ENCODE measurements at places on chromosomes 12 and 14.

DNA sequence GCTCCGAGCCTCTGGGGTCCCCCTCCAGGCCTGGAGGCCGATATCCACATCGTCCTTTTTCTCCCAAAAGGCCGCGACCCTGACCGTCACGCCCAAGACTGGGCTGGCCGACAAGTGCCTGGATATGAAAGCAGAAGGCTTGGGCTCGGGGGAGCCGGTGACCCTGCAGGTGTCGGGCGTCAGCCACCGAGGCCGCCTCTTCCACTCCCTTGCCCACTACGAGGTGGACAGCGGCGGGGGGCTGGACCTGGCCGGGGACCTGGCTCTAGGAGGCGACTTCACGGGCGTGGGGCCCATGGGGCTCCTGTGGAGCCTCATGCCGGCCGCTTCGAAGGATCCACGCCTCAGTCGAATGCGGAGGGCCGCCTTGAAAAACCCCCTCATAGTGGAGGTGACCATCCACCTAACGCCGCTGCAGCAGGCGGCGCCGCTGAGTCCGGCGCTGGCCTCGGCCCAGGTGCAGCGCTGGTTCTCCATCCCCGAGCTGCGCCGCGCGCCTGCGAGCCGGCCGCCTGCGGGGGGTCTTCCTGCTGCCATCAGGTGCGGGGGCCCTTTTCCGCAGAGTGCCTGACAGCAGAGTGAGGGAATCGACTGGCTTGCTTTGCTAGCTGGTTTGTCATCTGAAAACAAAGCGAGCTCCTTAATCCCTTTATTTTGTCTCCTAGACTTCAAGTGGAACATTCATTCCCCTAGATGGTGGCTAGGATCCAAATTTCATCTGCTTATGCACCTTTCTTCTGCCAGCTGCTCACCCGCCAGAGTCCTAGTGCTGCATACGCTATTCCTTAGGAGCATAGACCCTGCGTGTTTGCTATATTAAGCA is 10.6 kb upstream of the DNAL1 start:
- DNase-seq: no peak

GRCh38 chr14:104187931-104188726 is 49.7 kb downstream of the KIF26A start:
- no peak for DNase-seq

GRCh38 chr14:93712079-93712837 is 76.0 kb downstream of the PRIMA1 start:
- DNase-seq: no peak

- DNase-seq: no peak
These were observed 129.9 kb downstream of the GALC start for GRCh38 chr14:87863047-87863446.

DNA sequence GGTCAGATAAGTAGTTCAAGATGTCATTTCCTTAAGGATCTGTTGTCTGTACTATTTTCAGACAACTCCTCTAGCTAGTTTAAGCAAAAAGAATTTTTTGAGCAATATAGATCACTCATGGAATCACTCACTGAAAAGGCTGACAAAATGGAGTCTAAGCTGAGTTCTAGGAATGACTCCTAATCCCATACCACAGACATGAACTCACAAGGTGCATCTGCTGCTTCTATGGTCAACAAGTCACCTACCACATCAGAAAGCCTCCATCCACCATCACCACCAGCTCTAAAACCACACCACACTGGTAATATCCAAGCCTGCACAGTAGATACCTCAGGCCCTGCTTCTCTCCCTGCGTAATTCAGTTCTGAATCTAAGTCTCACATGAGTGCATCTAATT is 33.0 kb downstream of the PWP1 start:
- DNase-seq: peak; percentile 23

DNA sequence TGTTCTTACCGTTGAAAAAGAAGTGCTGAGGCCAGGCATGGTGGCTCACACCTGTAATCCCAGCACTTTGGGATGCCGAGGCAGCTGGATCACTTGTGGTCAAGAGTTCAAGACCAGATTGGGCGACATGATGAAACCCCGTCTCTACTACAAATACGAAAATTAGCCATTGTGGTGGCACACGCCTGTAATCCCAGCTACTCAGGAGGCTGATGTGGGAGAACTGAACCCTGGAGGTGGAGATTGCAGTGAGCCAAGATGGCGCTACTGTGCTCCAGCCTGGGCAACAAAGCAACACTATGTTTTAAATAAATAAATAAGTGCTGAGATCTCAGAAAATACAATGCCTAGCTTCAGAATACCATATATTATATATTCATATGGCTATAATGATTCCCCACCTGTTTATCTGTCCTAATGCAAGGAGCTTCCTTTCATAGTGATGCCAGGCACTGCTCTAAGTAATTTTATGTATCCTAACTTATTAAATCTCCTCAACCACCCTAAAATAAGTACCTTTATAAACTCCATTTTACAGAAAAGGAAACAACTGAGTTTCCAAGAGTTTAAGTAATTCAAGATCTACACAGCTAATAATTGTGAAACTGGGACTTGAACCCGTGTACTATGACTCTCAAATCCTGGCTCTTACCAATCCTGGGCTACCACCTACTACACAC is 7.3 kb downstream of the PHLDA1 start:
- DNase-seq: no peak

- no peak for DNase-seq
These were observed 105.2 kb downstream of the RBM19 start for GRCh38 chr12:113860950-113861349.

- no peak for DNase-seq
These were observed 58.8 kb downstream of the GPR68 start for GRCh38 chr14:91185721-91186120.

DNA sequence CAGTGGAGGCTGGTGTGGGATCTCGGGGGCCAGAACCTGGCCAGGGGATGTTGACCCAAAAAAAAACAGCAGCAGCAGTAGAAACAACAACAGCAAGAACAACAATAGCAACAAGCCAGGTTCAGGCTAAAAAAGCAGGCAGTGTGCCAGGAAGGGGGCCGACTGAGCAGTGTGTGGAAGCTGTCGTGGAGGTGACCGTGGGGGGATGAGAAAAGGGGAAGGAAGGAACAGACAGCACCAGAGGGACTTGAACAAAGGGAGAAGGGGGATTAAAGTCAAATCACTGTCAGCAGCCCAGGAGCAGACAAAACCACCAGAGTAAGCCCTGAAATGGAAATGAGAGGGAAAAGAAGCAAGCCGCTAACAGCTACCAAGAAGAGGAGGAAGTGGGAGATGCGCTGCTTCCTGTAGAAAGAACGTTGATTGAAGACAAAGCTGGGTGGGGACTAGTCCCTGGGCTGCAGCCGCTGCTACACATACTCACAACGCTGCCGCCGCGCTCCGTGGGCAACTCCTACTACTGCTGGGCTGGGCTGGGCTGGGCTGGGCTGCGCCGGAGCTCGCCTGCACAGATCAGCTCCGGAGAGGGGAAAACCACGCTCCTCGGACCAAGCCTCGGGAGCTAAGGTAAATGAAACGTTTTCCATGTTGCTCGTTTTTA is at the start of gene GNG2:
GNG2 (plus strand) TSS at position 449 of the 661 bp plus-strand sequence. CDS start 90,067 bp downstream, outside the sequence.
- peak; percentile 92 for DNase-seq

Data from activated CD4-positive, alpha-beta T cell treated with anti-CD3 and anti-CD28 coated beads, Interleukin-2, Interleukin-4, amounts not matched to agents 100 ng/mL and 50 ng/mL, durations not matched to agents 16 hours and 8 hours (primary cell).